Thymus (tissue), 14 donors: ENCODE measurements at places on chromosomes 6 and 20.
A peak's percentile ranks its signal among the peaks of the same experiment; 100 is the strongest.

DNA sequence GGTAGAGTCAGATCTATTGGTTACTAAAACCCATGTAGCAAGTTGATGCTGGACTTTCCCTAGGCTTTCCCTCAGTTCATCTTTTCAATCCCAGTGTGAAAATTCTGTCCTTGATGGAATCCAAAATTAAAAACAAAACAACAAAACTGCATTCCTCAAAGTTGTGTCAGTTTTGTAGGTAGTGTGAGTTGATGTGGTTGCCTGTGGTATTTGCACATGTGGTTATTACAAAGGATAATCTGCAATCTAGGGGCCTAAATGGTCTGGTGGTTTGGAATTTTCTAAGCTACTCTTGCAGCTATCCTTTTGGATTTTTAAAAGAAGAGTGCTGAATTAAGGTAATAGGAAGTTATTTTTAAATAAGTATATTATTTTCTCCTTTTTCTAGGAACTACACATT, 132.2 kb upstream of the SCGN start:
- DNase-seq: no peak

DNA sequence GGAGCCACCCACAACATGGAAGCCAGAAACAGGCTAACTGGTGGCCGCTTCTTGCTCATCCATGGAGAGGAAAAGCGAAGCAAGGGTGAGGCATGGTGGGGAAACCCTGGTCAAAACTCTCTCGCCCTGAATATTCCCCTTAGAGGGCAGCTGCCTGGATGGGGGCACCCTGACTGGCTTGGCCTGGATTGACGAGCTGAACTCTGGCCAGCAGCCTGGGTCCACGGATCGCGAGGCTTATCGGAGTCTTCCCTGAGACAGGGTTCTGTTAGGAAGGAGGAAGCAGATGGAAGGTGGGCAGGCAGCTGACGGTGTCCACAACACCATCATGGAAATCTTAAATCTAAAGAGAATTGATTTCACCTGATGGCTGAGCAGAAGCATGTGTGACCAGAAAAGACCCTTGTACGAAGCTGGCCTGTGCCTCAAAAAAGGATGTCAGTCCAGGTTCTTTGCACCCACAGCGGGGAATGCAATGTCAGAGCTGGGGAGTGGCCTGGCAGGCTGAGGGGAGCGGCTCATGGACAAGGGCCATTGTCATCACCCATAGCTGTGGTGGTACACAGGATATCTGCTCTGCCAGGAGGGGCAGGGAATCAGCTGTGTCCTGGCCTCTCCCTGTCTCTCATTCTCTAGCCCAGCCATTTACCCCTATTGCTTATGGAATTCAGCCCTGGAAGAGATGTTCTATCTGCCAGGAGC, 109.4 kb upstream of the SNX9 start:
- DNase-seq: no peak

DNA sequence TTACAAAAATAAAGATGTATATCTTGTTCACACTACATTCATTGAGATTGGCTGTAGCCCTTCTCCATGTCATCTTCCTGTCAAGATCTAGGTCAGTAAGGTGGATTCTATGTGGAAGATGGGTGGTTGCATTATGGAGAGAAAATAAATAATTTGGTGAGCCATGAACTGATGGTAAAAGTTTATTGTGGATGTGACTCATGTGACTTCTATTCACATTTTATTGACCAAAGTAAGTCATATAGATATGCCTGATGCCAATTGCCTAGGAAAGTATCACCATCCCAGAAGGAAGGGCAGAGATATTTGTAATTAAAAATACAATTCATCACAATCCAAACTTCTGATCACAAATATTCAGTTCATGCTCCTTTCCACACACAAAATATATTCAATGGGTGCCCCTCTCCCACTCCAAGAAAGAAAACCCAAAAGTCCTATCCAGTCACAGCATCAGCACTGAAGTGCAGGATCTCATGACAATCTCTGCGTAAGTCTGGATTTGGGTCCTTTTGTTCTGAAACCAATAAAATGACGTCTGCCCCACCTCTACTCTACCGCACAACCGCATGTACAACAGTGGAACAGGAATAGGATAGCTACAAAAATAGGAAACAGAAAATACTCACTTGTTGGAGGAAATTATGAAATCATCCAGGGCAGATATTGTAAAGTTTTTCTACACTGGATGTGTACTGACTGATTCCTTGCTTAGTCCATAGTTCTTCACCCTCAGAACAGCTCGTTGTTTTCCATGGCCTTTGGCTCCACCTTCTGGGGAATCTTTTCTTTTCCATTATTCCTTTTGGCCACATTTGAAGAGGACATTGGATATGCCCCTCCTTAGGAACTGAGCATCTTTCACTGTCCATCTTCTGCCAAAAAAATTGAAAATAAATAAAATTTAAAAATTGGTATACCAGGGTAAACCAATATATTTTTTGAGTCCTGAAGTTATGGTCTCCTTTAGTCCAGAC, 16.1 kb upstream of the SLC17A3 start:
- DNase-seq: peak; percentile 7

DNA sequence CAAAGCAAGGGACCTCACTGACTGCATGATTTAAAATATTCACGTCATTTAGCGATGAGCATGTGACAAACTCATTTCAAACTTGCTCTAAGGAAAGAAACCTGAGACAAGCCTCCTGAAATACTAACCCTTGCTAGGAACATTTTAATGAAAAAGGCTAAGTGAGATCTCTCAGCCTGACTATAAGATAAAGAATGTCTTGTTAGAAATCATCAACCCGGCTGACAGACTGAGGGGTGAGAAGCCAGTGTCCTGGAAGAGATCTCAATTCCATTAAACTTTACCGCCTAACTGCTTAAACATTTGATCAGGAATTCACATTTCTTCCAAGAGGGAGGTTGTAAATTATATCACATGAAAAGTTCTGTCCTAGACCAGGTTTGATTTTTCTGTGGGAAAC, 274.8 kb upstream of the EXOC2 start:
- no peak for DNase-seq

- DNase-seq: no peak
Measured at GRCh38 chr6:63615590-63615989, 20.0 kb upstream of the PHF3 start.

DNA sequence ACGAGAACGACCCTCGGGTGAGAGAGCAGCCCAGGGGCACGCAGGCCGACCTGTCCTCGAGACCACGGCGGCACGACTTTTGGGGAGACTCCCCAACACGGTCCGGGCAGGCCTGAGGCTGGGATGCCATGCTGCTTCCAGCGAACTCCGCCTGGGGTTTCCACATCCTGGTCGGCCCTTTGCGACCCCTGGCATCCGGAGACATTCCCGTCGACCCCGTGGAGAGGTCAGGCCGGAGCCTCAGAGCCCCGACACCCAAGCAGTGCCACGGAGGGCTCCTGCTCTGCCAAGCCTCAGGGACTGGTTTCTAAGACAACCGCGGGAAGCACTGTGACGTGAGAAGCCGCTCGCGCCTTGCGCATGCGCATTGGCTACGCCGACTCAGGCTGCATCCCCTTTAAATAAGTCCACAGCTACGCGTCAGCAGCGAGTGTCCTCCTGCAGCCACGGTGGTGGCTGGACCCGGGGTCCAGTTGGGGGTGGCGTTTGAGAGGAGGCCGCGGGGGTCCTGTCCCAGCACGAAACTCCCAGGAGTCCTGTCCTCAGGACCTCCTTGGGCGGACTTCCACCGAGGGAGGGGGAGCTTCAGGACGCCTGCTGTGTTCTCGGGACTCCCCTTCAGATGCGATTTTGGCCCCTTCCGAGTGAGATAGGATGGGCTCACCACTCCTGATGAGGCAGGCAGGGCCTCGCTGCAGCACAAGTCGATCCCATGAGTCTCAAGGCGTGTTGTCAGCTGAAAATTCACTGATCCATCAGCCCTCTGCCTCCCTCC, 1089.3 kb upstream of the DEFB115 start:
- no peak for DNase-seq

GRCh38 chr20:1414982-1415381, 22.1 kb upstream of the FKBP1A start:
- DNase-seq: no peak
